ENCODE measurements at places on chromosomes 16 and 17.

DNA sequence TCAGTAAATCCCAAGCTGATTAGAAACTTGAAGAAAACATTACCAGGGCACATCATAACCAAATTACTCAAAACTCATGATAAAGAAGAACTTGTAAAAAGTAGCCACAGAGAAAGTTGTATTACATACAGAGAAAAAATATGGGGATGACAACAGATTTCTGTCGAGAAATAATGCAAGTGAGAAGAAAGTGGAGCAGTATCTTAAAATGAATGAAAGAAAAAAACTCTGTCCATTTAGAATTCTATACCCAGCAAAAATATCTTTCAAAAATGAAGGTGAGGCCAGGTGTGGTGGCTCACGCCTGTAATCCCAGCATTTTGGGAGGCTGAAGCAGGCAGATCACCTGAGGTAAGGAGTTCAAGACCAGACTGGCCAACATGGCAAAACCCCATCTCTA, 165.9 kb downstream of the PARN start:
- no peak for DNase-seq

DNA sequence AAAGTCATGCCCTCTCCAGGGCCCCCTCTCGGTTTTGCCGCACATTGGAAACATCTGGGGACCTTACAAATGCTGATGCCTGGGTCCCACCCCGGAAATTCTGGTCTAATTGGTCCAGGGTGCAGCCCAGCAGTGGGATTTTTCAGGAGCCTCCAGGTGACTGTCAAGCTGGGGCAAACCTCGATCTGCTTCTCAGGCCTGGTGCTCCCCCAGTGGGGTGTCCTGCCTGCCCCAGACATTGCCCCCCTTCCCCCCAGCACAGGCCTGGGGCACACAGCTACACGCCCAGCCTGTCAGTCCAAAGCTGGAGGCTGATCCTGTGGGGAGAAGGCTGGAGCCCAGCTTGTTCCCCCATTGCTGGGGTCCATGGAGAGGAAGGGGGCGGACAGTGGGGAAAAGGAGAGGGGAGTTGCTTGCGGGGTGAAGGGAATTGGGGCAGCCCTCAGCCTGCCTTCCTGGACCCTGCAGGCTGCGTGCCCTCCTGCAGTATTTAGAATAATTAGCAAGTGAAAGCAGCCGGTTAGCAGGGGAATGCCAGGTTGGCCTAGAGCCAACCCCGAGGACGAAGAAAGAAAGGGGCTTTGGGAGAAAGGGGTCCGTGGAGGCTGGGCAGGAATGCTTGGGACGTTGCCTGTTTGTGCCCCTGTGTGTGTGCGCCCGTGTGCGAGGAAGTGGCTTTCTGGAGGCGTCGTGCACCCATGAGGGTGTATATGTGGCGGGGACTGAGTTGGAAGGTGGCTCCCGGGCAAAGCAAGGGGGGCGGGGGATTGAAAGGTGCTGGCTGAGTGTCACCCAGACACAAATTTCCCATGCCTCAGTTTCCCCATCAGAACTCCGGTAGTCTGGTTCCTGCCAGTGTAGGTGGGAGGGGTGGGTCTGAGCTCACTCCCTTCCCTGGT, 5.9 kb downstream of the FOXJ1 start:
- no peak for DNase-seq

- no peak for DNase-seq
Measured at GRCh38 chr16:4767872-4768548, 1.0 kb upstream of the ZNF500 start.

- peak; percentile 65 for DNase-seq
Measured at GRCh38 chr17:47789611-47790561, 31.7 kb downstream of the OSBPL7 start.

DNA sequence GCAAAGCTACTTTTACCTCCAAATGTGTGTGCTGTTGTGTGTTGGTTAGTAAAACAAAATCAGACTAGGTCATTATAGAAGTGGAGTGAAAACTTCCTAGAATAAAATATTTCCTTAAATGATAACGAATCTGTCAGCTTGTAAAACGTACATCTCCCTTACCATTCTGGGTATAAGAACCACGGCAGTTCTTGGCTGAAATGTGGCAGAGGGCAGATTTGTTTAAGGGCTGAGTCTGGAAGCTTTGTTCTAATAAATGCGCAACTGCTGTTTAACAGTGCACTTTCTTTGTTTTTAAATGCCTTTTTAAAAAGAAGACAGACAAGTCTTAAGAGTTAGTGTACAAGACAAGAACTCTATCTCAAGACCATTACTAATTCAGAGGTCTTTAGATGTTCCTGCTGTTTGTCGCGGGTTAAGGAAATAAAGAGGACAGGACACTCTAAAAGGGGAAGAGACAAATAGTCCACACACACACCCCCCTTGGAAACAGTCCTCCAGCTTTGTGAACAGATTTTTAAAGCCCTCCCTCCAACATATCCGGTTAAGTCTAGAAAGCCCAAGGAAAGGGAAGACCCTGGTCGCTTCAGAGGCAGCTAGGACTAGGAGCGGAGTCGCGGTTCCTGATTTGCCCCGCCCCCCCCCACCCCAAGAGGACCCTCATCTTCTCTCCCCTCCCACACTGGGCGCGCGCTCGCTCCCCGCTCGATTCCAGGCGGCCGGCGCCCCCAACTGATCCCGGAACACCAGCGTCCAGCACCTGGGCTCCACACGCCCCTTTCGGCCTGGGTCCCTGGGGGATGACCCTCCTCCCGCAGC, 658 bp downstream of the SYNRG start:
- peak; percentile 53 for DNase-seq

- DNase-seq, result no peak
Measured at GRCh38 chr16:19460397-19460796, 42.7 kb downstream of the TMC5 start.

All from B cell (primary cell).